ENCODE measurements at places on chromosomes 2 and 18.

- no peak for DNase-seq
Measured at GRCh38 chr2:148483665-148484064, 160.9 kb upstream of the EPC2 start.

DNA sequence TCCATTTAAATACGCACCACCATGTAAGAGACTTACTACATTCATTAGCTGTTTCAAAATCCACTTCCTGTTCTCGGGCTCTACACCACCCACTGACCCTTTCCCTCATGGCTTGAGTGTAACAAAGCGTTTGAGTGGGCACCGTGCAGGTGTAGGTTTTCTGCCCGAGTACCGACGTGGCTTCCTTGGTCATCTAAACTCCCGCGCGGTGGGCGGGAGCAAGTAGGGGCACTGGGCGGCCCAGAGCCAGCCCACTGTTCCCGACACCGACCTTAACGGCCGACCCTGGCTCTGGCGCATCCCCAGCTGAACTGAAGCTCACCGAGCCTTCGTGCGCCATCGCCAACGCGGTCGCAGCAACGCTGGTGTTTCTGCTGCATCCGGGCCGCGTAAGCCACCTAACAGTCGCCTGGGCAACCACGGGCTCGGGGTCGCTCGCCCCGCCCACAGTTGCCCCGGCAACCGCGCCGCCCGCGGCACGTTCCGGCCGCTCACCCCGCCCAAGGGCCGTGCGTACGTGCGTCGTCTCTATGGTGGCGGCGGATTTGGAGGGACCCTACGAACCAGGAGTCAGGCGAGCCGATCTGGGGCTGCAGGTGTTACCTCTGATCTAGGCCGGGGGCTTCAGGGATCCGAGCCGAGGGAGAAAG, at the start of the genes C2orf81 and WDR54:
Gene C2orf81, minus strand, starts transcription at position 399 of the 650 bp plus-strand sequence. Its CDS starts 59 bp downstream, at position 340.
Gene WDR54, plus strand, starts transcription at position 510 of the 650 bp plus-strand sequence. CDS start 424 bp downstream, outside the sequence.
- DNase-seq: peak; percentile 83

GRCh38 chr2:132701810-132702209, 31.8 kb upstream of the LYPD1 start:
- no peak for DNase-seq

- no peak for DNase-seq
Measured at GRCh38 chr2:18903750-18904149, 314.4 kb upstream of the NT5C1B start.

DNA sequence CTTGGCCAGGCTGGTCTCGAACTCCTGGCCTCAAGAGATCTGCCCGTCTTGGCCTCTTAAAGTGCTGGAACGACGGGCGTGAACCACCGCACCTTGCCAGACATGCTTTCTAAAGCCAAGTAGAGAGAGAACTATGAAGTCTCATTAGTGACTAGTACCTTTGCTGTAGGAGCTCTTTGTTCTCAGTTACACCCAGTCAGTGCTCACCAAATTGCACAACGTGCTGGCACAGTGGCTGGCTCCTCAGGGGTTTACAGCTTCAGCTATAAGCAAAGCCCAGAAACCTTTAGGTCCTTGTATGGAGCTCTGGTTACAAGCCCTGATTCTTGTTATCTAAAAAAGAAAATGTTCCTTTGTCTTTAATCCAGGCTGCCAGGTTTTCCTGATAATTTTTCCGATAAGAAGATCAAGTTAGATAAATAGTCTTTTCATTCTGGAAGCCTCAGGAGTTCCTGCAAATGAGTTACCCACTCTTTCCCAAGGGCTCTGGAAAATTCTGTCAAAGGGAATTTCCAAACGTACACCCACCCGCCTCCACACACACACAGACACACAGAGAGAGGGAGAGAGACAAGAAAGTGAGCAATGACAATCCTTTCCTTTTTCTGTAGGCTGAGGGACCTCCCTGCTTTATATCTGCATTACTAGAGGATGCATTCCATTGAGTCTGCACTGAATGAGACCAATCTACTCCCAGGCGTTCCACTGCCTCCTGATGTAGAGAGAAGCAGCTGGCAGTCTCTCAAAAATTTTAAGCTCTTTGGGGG, 100.2 kb upstream of the CSRNP3 start:
- no peak for DNase-seq

GRCh38 chr18:51092117-51092516, 62.1 kb downstream of the SMAD4 start:
- DNase-seq: no peak

DNA sequence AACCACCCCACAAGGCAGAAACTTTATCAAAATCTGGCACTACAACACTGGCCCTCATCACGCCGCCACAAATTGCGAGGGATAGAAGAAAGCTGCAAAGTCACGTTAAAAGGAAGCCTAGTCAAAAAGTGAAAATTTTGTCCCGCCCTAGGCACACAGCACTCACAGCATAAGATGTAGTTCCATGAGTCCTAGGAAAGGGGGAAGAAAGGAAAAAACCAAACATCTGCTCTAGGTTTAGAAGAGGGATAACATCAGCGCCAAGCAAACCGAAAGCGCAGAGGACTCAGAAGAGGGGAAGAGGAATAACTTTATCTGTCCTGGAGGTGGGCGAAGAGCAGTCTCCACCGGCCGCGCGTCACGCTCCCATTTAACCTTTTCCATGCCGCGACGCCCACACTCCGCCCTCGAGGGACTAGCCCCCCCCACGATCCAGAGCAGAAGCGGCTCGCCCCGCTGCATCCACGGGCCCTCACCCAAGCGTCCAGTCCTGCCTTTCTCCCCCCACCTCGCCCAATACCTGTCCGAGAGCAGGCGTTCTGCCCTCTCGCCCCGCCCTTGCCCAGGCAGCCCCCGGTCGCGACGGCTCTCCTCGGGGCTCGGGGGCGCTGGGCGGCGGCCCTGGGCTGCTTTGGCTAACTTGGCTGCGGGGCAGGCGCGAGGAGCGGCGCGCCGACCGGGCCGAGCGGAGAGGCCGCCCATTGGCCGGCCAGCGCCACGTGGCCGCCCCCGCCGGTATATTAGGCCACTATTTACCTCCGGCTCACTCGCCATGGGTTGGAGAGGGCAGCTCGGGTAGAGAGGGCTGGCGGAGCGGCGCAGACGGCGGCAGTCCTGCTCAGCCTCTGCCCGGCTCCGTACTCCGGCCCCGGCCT, at the start of gene HOXD1:
Gene HOXD1, plus strand, starts transcription at position 770 of the 875 bp plus-strand sequence. CDS start 134 bp downstream, outside the sequence.
- no peak for DNase-seq

DNA sequence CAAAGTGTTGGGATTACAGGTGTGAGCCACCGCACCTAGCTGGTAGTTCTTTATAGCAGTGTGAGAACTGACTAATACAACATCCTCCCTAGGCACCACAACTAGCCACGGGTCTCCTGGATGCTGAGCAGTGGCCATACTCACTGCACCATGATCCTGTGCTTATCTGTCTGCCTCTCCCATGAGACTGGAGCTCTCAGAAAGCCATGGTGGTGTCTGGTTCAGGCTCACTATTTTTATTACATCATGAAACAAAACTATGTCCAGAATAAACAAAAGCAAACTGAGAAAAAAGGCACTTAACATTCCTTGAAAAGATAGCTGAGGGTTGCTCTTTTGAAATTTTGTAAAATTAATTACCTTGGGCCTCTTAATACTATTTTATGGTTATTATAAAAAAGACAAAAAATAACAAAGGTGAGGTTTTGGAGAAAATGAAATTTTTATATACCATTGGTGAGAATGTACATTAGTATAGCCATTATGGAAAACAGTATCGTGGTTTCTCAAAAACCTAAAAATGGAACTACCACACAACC, 90.7 kb upstream of the TFCP2L1 start:
- no peak for DNase-seq

DNA sequence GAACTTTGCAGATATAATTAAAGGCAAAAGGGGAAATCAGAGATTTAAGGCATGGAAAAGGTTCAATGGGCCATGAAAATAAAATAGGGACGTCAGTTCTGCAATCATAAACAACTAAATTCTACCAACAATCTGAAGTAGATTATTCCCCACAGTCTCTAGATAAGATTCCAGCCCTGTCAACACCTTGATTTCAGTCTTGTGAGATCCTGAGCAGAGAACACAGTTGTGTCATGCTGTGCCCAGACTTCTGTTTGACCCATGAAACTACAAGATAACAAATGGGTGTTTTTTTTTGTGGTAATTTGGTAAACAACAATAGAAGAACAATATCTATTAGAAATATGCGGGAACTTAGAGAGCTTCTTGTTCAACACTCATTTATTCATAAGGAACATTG, 66.2 kb upstream of the RIT2 start:
- DNase-seq: no peak

DNA sequence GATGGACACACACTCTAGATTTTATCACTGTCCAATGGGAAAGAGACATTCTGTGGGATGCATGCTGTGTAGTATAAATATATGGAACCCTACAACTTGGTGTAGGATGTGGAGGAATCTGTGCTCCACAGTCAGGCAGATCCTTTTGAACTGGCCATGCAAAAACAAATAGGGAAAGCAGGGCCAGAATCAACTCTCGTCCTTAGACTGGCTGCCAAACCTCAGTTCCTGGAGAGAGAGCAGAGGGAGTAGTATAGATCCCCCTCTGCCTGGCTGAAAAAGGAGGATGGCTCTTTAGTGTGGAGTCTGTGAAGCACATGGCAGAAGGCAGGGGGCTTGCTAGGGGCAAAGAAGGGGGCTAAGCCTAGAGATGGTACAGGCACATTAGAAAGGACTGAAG, 84.7 kb downstream of the LYPD6 start:
- DNase-seq: no peak

DNA sequence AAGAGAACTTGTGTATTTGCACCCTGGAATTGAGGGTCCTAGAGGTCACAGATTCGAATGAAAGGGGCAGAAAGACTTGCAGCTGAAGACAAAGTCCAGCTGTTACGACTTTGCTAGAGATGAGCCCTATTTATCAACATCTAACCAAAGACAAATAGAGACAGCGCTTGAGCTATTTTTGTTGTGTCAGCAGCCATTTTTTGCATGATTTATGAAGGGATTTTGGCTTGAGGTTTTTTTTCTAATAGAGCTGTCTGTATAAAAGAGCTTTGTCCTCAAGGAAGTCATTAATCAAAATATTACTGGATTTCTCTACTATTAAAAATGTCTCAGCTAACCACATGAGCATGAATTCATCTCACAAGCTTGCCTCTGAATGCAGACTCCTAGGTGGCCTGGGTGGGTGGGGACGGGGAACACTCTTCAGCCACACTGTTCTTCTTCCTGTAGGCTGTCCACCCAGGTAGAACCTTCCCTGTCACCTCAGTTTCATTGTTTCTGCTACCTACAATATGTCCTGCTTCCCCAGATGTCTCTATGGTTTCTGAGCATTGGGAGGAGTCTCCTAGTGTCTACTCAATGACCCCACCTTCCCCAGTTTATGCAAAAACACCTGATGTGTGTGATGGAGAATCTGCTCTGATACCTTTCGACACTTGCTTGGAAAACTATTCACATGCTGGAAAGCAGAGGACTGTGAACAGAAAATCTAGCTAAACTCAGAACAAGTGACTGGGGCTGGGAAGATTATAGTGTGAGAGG, 7.2 kb upstream of the CD226 start:
- DNase-seq: no peak

DNA sequence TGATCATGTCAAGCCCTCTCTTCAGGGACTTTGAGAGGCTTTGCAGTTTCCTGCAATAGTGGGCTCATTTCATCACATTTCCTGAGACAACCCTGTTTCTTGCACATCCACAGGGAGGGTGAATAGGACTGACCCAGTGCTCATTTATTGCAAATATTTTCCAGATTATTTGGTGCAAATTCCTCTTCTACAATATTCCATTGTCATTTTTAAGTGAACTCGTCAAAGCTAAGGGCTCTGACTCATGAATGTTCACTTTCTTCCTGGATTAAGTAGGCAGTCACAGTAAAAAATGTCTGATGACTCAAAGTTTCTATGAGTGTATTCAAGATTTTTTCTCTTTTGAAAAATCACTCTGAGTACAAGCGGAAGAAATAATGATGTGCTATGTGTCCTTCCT, 225.5 kb upstream of the GALNT5 start:
- no peak for DNase-seq

DNA sequence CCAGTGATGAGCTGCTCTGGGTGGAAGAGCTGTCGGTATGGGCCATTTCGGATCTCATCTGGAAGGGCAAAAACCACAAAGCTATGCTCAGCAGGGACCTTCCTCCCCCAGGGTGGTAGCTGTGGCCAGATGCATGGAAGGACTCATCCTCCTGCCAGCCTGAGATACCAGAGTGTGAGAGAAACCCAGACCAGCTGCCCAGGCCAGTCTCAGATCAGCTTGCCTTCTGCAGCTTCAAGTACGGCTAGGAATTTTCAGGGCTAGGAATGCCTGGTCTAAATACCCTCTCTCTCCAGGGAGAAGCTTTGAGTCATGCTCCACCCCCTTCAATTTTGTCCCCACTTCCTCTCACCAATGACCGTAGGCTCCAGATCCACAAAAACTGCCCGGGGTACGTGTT, 1.4 kb upstream of the TUBA4B start:
- DNase-seq: no peak

DNA sequence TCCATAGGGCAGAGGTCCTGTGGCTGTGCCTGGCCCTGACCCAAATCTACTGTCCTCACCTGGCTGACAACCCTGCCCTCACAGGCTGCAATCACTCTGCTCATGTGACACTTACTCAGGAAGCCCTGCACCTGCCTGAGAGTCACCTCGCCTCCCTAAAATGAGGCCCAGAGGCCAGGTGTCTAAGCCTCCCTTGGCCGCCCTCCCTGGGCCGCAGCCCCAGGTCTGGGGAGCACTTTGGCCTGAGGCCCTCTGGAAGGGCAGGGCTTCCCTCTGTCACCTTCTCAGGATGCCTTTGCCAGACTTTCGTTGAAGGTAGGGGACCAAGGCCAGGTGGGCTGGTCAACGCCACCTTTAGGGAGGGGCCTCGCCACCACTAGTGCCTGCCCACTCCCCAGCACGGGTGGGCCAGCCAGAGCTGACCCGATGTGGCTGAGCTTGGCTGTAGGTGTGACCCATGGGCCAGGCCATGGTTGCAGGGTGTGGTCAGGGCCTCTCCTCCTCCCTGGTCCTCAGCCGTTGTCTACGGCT, 6.1 kb upstream of the GPC1 start:
- DNase-seq: no peak

DNA sequence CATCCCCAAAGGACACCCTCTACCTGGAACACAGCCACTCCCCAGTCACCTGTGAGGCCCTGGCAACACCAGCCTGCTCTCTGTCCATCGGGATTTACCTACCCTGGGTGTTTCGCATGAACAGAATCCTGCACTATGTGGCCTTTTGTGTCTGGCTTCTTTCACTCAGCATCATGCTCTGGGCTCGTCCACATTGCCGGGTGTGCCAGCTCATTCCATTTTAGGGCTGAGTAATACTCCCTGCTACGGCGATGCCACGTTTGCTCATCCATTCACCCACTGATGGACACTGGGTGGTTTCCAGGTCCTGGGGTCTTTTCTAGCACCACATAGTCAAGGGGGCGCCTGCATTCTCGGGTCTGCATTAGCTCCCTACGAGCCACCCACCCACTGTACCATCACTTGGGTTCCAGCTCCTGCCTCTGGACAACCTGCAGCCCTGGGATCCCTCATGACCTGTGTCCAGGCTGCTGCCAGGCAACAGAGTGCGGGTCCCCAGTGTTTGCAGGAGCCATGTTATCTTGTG, 22.0 kb downstream of the KCNF1 start:
- DNase-seq: no peak

DNA sequence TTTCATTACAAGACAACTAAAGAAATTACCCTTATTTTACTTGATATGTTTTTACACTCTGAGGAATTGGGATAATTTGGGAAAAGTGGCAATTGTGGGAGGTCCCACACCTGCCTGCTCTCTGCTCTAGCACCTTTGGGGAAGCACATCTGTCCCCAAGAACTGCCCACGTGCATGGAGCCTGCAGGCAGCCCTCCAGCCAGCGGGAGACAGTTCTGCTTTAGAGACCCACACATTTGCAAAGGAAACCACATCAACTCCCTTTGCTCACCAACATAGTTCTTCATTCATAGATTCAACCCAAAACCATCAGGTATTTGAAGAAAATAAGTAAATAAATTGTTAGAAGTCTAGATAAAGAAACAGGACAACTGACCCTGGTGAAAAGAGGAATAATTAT, 239.9 kb upstream of the ID2 start:
- no peak for DNase-seq
